ENCODE measurements at places on chromosomes 4 and X.
A peak's percentile ranks its signal among the peaks of the same experiment; 100 is the strongest.

- DNase-seq = no peak
Observed at GRCh38 chr4:35972814-35973213, 271.5 kb downstream of the ARAP2 start.

- DNase-seq = no peak
Observed at GRCh38 chr4:87390551-87390890, 467 bp downstream of the HSD17B11 start.

DNA sequence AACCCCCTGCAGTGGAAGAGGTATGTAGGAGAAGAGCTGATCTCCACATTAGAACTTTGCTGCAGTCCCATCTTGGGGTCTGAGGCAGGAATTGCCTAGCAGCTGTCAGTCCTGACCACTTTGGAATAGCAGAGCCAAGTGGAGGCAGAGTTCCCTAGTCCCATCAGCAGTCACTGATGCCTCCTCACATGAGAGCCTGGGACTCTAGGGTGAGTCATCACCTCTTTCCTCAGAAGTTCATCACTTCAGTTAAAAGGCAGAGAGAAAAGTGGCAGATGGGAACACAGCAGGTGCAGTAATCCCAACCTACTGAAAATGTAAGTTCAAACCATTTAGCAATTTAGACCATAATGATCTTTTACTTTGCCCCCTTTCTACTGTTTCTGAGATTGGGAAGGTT lies 73.9 kb upstream of the MED14 start:
- no peak for DNase-seq

GRCh38 chr4:108360754-108361445 lies 192.2 kb upstream of the LEF1 start:
- peak; percentile 75 for DNase-seq

- DNase-seq = no peak
Observed at GRCh38 chr4:120948382-120948781, 25.9 kb upstream of the PRDM5 start.

- DNase-seq = no peak
Observed at GRCh38 chr4:135281230-135281629, 1079.6 kb upstream of the PABPC4L start.

GRCh38 chrX:115264009-115264408 lies 25.5 kb upstream of the LUZP4 start:
- DNase-seq = no peak

- no peak for DNase-seq
Observed at GRCh38 chr4:93373893-93374860, 454.4 kb upstream of the ATOH1 start.

DNA sequence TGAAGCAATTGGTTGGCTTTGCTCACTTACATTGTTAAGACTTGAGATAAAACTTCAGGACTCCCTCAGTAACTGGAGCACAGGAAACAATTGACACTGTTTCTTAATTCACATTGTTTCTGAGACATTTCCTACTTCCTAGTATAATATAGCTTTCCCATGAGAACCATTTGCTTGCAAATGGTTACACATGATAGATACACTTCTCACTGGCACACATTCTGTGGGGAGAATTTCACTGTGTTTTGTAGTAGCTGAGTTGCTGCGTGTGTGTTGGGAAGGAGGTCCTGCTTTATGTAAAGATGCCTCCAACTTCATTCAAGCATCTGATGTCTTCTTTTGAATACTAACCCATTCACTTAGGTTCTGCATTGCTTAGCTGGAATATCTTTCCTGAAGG lies 85.3 kb upstream of the SLC4A4 start:
- DNase-seq = no peak

- DNase-seq = no peak
Observed at GRCh38 chr4:78059938-78060337, 2.8 kb downstream of the FRAS1 start.

GRCh38 chr4:140764785-140765392 lies 8.7 kb upstream of the TBC1D9 start:
- DNase-seq = no peak

DNA sequence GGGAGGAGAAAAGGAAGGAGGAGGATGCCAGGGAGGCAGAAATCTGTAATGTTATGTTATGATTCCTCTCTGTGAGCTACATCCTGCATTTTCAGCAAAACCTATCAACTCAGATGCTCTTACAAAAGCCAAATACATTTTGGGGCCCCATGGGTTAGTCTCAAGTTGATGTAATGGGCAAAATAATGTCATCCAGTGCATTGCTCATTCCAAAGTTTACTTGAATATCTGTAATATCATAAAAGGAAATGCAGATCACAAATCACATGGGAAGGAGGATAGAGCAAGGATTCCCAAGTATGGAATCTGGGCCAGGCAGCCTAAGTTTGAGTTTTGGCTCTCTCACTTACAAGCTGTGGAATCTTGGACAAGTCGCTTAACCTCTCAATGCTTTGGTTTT lies 74.9 kb upstream of the SOD3 start:
- no peak for DNase-seq

DNA sequence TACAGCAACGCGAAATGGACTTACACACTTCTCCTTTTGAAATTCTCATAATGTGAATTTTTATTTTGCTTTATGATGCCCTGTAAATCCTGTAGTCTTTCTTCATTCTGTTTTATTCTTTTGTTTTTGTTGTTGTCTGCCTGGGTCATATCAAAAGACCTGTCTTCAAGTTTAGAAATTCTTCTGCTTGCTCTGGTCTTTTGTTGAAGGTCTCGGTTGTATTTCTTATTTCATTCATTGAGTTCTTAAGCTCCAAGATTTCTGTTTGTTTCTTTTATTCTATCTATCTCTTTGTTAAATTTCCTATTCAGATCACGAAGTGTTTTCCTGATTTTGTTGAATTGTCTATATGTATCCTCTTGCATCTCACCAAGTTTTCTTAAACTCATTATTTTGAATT lies 78.1 kb downstream of the GPAT3 start:
- DNase-seq = no peak

DNA sequence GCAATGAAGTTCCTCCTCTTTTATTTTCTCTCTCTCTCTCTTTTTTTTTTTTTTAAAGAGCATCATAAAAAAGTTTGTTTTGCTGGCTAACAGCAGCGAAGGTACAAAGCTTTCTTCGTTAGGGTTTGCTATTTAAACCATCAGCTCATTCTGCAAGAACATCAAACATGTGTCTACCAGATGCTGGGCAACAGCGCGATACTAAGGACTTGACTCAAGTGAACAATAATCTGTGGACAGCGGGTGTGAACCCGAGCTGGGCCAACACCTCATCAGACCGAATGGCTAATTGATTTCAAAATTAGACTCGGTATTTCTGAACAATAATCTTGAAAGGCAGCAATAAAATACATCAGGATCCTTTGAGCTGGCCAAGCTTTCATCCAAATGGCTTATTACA lies 246.4 kb downstream of the FBXO8 start:
- no peak for DNase-seq

DNA sequence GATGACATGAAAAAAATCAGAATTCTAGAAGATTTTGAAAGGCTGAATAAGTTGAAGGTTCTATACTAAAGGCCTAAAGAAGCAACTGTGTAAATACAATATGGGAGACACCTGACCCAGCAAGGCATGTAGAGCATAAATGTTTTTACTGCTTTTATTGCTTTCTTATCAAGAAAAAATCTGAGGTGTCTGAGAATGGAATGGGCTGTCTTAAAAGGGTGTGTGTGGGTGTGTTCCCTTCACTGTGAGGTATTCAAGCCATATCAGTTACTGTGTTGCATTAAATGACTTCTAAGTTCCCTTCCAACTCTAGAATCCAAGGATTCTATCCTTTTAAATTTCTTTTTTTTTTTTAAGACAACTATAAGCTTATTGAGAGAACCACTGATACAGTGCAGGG lies 15.7 kb downstream of the ATP8A1 start:
- no peak for DNase-seq

- no peak for DNase-seq
Observed at GRCh38 chr4:4754641-4755040, 104.8 kb upstream of the MSX1 start.

- no peak for DNase-seq
Observed at GRCh38 chr4:127548990-127549925, 83.5 kb upstream of the INTU start.

- DNase-seq = no peak
Observed at GRCh38 chr4:25913056-25913850, 767 bp upstream of the SMIM20 start.

DNA sequence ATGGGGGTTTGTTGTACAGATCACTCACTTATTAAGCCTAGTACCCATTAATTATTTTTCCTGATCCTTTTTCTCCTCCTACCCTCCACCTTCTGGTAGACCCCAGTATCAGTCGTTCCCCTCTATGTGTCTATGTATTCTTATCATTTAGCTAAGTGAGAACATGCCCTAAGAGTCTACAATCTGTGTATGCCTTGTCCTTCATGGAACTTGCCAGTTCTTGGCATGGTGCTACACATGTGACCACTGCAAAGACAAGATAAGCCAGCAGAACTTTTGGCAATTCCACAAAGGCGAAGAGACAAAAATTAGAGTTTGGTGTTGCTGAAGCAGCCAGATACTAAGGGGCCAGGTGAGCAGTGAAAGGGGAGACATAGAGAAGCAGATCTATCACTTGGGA lies 101.3 kb downstream of the CORIN start:
- no peak for DNase-seq

DNA sequence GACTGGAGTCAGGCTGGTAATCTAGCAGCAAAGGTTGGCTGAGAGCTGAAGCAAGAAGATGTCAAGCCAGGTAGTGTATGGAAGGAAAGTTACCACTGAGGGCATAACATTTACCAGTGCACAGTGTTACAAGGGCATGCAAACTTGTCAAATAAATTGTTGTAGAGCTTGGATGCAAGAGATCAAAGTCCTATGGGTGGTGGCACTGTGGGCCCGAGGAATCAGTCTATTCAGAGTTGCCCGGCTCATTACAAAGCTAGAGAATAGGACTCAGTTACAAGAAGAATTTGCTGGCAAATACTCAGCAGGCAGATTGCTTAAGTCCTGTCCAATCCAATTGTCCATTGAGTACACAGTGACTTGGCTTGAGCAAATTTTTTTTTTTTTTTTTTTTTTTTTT lies 2043.8 kb downstream of the ARAP2 start:
- DNase-seq = no peak

DNA sequence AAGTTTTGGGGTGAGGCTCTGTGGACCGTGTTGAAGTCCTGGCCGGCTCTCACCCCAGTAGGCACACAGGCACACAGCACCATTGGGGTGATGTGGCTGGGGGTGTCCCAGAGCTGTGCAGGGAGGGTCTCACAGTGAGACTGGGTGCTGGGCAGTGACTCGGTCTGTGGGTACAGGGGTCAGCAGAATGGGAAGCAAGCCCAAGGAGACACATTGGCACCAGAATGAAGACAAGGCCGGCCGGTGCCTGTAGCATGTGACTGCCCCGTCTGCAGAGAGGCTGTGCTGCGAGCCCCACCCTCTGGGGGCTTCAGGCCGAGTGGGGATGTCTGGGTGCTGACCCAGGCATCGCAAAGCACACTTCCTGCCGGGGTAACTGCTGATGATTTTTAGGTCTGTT lies 5.2 kb downstream of the MAEA start:
- DNase-seq = no peak
